Effector memory CD8-positive, alpha-beta T cell (primary cell): ENCODE measurements at places on chromosomes 12 and 14.

- DNase-seq, result no peak
Observed at GRCh38 chr14:96811985-96812667, 14.9 kb downstream of the VRK1 start.

- DNase-seq, result no peak
Observed at GRCh38 chr14:22737052-22737451, 29.4 kb upstream of the OXA1L start.

- no peak for DNase-seq
Observed at GRCh38 chr12:112823582-112824149, 32.1 kb downstream of the RPH3A start.

DNA sequence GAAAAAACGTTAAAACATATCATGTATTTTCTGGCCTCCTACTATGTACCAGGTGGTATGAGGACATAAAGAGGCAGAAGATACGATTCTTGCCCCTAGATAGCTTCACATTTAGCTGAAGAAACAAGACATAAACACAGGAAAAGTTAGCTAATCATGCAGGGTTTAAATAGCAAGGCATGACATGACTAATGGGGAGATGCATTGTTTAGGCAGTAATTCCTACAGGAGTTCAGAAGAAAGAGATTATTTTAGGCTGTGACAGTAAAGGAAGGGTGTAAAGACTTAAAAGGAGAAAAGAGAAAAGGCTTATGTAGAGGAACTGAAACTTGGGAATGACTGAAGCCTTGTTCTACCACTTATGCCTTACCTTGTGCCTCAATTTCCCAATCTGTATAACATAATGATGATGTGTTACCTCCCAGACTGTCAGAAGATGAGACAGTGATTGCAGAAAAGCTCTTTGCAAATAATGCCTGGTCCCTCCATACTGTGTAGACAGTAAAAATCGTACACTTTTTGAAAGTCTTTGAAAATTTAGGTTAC lies 44.4 kb downstream of the PRKCH start:
- DNase-seq, result no peak

DNA sequence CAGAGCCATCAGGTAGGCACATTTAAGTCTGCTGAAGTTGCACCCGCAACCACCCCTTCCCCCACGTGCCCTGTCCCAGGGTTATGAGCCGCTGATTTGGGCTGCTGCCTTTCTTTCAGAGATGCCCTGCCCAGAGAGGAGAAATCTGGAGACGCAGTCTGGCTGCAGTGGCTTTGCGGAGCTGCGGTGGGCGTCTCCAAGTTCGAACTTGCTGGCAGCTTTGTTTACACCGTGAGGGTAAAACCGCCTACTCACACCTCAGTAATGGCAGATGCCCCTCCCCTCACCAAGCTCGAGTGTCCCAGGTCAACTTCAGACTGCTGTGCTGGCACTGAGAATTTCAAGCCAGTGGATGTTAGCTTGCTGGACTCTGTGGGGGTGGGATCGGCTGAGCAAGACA lies 14.7 kb downstream of the PTCSC3 start:
- no peak for DNase-seq

- no peak for DNase-seq
Observed at GRCh38 chr12:11717519-11717961, 68.1 kb downstream of the ETV6 start.

- DNase-seq, result no peak
Observed at GRCh38 chr12:126385785-126386184, 1320.5 kb downstream of the AACS start.

- no peak for DNase-seq
Observed at GRCh38 chr12:131908092-131909080, 14.0 kb downstream of the ULK1 start.

- DNase-seq, result no peak
Observed at GRCh38 chr14:97866664-97867063, 1069.5 kb downstream of the VRK1 start.

DNA sequence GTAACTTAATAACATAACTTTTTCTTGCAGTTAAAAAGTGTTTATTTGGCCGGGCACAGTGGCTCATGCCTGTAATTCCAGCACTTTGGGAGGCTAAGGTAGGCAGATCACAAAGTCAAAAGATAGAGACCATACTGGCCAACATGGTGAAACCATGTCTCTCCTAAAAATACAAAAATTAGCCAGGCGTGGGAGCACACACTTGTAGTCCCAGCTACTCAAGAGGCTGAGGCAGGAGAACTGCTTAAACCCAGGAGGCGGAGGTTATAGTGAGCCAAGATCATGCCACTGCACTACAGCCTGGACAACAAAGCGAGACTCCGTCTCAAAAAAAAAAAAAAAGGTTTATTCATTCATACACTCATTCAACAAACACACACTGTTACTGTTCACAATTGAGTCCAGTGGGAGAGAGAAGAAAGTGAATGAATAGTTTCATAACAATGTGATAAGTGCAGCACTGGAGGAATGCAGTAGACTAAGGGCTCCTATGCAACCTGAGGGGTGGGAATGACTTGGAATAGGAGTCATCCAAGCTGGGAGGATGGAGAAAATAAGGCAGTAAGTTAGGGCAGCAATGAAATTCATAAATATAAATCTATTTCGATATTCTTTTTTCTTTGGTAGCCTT lies 19.8 kb downstream of the DAD1 start:
- no peak for DNase-seq
